Liver (tissue), 10 donors: ENCODE measurements at places on chromosomes 4 and X. TPM values are rescaled to one million over a fixed set of nuclear protein-coding genes. Genes with fewer than 3 reads are reported as not detected.

FRG2 gene
- total RNA-seq, result not detected

KLB gene
- total RNA-seq, result 31.0 TPM

TMEM31 gene
- total RNA-seq, result not detected

BTC gene
- 0.84 TPM for total RNA-seq

PLP1 gene
- 0.67 TPM for total RNA-seq

FRMPD3 gene
- total RNA-seq, result not detected

ARHGAP24 gene
- total RNA-seq, result 1.8 TPM

CD38 gene
- 9.4 TPM for total RNA-seq

KCNIP4 gene
- total RNA-seq, result 0.14 TPM

CFP gene
- total RNA-seq, result 19.0 TPM

CORIN gene
- 0.17 TPM for total RNA-seq

CHRNA9 gene
- total RNA-seq, result not detected

CTAG2 gene
- not detected for total RNA-seq

NUP62CL gene
- total RNA-seq, result 4.2 TPM

USP17L25 gene
- not detected for total RNA-seq

ZNF630 gene
- total RNA-seq, result 0.79 TPM

LARP7 gene
- total RNA-seq, result 12.2 TPM

CTAG1A gene
- total RNA-seq, result not detected

TRIM61 gene
- total RNA-seq, result 0.50 TPM

MCTS1 gene
- total RNA-seq, result 17.2 TPM

RHOXF2 gene
- total RNA-seq, result not detected

NLRP2B gene
- total RNA-seq, result not detected

TMPRSS11D gene
- total RNA-seq, result not detected

REELD1 gene
- total RNA-seq, result 0.08 TPM

GUCY1B1 gene
- 6.7 TPM for total RNA-seq

FABP2 gene
- total RNA-seq, result 0.79 TPM

NEIL3 gene
- total RNA-seq, result 0.08 TPM

STK32B gene
- total RNA-seq, result 0.28 TPM

ANXA3 gene
- 16.4 TPM for total RNA-seq

BEX1 gene
- total RNA-seq, result 0.75 TPM

CAPN6 gene
- total RNA-seq, result 0.33 TPM

MAGEA2B gene
- total RNA-seq, result not detected

CENPVL2 gene
- total RNA-seq, result not detected

KIT gene
- 5.5 TPM for total RNA-seq

F8A3 gene
- total RNA-seq, result 5.4 TPM

TMEM35A gene
- total RNA-seq, result 0.08 TPM

SPARCL1 gene
- 1.9 TPM for total RNA-seq

HSFX4 gene
- total RNA-seq, result not detected

PPEF2 gene
- 0.17 TPM for total RNA-seq
